ENCODE measurements at places on chromosomes 2 and 18. TPM values are rescaled to one million over a fixed set of nuclear protein-coding genes. Genes with fewer than 3 reads are reported as not detected.

IL37 gene
- total RNA-seq: not detected

UNC80 gene
- not detected for total RNA-seq

- no peak for DNase-seq
Observed at GRCh38 chr18:64276311-64277090, 127.6 kb upstream of the LINC00305 start.

GRCh38 chr2:194826241-194826640 lies 830.8 kb upstream of the SLC39A10 start:
- no peak for DNase-seq

DNA sequence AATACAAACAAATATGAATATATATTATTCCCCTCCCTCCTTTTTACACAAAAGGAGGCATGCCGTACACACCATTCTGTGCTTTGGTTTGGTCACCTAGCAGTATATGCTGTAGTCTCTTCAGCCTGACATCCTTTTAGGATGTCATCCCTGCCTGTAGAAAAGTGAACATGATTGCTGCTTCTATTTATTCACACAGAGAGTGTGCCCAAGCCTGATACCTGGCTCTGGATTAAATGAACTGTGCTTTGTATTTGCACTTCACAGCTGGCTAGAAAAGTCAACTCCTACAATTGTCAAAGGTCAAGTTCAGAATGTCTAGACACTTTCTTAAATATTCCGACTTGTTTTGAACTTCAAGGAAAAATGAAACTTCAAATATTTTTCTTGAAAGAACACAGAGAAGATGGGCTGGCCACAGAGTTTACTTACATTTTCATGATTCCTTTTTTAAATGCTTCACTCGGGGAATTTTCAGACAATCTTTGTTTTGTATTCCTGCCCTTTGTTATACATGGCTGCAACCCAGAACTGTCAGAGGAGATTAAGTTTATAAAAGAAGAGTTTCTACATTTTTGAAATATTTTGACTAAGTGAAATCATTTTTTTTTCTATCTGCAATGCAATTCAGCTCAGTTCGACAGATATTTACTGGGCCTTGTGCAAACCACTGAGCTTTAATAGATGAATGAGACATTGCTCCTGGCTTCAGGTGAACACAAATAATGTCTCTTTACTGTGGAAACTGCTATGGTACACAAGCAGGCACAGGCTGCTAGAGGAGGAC lies 33.5 kb downstream of the DAPL1 start:
- DNase-seq: no peak

GRCh38 chr18:26489191-26489590 lies 59.2 kb downstream of the KCTD1 start:
- no peak for DNase-seq

- no peak for DNase-seq
Observed at GRCh38 chr2:157326698-157327097, 1.1 kb upstream of the ERMN start.
